ENCODE measurements at places on chromosomes 3 and 15.

DNA sequence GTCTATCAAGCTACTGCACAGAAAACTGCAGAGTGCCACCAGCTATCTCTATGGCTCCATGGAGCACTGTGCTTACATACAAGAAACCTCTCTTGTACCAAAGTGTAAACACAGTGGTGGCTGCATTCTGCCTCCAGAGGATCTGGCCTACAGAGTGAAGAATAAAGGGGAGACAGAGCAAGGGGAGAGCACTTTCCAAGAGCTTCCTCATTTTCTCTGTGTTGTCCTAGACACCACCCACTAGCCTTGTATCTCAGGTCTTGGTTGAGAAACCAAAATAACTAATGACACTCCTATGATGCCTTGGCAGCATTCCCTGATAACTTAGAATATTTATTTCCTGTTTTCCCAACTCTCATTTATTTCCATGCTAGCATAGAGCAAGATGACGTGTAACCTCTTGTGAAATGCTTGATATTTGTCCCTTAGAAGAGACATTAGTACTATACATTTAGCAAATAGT lies 56.9 kb upstream of the PHLDB2 start:
- no peak for DNase-seq

DNA sequence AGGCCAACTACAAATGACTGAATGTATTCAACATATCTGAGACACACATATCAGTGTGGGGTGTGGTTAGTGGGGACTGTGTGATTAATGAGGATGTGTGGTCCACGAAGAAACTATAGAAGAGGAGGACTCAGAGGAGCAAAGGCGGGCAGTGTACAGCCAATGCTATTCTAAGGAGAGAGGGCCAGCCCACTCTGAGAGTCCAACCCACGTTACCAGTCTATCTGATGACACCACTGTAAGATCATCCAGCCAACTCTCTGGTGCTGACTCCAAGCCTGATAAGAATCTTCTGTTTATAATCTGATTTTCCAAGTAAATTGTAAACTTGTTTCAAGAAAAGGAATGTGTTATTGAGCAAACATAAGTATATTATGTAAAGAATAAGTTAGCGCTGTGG lies 47.2 kb downstream of the MCF2L2 start:
- no peak for DNase-seq

GRCh38 chr3:63067999-63068645 lies 192.9 kb upstream of the CADPS start:
- DNase-seq = no peak

DNA sequence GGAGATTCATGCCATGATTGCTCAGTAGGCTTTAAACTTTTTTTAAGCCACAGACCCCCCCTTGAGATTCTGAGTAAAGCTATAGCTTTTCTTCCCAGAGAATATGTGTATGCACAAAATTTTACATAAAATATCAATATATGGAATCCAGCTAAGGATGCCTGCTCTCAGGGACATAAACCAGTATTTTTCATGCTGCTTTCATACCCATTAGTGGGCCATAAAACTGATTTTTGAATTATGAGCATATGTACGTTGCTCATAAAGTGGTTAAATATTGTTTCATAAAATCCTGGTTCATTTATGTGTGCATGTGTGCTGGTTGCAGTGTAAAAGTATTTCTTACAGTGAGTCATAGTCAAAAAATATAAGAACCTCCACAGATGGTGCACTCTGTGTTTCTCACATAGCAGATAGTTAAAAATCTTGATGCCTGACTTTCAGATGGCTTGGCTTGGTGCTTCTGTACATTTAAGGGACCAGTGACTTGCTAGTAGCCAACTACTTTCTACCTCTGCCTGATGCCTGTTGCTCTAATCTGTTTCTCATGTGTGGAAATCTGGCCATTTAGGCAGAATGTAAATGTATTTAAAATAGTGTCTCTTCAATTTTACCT lies 71.9 kb downstream of the ARHGEF26 start:
- no peak for DNase-seq

- DNase-seq = no peak
These were observed 694.7 kb downstream of the ZNF385D start for GRCh38 chr3:21056293-21056692.

GRCh38 chr15:65960586-65960985 lies 91.3 kb downstream of the RAB11A start:
- no peak for DNase-seq

DNA sequence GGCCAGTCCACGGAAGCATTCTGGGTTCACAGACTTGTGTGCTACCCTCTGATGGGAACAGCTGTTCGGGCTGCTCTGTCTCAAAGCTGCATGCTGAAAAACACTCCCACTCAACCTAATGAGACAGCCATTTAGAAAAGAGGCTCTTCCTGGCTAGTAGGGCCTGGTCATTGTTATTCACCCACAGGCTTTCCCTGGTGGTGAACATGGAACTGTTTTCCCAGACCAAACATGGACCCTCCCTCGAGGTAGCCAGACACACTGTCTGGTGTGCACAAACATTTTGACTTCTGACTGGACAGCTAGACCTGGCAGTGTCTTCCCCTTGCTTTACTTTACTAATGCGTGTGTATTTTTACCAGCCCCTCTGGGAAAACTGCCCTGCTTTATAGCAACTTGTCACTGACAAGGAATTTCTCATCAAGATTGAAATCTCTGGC lies 39.0 kb downstream of the MECOM start:
- DNase-seq = no peak

- DNase-seq = no peak
These were observed 29.1 kb upstream of the POLG start for GRCh38 chr15:89363770-89364169.

DNA sequence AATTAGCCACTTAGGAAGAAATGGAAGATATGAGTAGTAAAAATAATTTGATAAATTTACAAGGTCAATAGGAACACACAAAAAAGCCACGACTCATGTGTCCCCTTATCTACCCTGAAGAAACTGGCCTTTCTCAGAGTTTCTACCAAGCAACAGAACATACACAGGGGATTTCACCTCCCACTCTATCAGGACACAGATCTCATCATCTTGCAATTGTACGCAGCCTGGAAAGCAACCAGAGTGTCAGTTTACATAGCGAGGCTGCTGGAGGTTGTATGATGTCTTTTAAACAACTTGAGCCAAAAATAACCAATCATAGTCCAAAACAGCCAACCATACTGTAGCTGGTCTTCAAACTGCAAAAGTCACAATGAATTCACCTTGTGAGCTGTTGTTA lies 19.7 kb upstream of the LMOD3 start:
- DNase-seq = no peak

DNA sequence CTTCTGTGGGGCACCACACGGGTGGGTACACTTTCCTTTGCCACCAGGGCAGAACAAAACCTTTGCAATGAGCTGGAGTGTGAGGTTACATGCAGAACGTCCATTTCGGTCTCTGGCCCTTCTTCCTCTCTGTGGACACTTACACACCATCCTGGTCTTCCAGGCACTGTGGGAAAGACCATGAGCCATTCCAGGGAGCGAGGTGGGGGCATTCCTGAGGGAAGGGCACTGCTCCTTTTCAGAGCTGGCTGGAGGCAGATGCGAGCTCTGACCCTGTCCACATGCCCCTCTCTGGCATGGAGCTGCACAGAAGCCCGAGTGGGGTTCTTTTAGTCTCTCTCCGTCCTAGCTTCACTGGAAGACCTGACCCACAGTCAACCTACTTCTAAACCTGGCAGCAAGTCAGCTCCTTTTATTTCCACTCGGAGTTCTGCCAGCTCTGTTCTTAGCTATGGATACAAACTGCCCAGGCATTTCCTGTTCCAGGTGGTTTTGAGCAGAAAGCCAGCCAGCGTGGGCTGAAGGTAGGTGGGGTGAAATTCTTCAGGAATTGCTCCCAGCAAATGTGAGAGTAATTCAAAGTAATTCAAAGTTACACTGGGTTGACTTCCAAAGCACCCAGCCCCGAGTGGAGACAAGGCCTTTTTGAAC lies 281.4 kb downstream of the ADAMTS17 start:
- DNase-seq = no peak

GRCh38 chr3:169772897-169773816 lies at the start of gene MYNN:
Gene MYNN (plus strand): TSS chr3:169773396. CDS start chr3:169774296, 900 bp downstream.
- DNase-seq = no peak

DNA sequence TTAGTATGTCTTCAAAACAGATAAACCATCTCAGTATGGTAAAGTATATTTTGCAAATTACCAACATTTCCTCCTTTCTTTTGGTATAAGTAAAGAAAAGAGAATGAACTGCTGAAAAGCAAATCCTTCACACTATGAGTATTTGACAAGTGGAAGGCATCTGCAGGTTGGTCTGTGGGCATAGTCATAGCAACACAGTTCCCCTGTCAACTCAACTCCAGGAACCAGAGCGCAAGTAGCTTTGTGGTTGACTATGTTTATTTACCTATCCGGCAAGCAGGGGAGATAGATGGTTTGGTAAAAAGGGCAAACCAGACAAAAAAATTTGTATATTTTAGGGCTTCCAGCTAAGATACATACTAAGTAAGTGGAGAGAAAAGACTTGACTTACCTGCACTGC lies 88.3 kb upstream of the PPIB start:
- DNase-seq = no peak

- no peak for DNase-seq
These were observed 15.9 kb downstream of the HPS3 start for GRCh38 chr3:149145356-149145755.

GRCh38 chr15:54559405-54560069 lies 581.3 kb downstream of the UNC13C start:
- DNase-seq = no peak

DNA sequence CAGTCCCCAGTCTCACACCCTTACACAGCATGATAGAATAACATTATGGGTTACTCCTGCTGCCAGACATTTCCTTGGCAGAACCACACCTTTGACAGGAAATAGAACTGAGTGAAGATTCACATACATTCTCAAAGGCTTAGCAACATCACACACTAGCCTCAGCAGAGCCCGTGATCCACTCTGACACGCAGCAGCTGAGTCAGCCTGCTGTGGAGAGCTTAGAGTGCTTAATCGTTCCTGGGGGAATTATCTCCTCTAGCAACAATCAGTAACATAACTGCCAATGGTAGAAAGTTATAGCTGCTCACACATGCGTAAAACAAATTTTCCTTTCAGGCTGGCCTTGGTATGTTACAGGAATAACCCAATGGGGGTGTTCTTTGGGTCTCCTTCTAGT lies 382.1 kb downstream of the GAP43 start:
- DNase-seq = no peak

- DNase-seq = no peak
These were observed 11.2 kb upstream of the CPB1 start for GRCh38 chr3:148816427-148816826.

DNA sequence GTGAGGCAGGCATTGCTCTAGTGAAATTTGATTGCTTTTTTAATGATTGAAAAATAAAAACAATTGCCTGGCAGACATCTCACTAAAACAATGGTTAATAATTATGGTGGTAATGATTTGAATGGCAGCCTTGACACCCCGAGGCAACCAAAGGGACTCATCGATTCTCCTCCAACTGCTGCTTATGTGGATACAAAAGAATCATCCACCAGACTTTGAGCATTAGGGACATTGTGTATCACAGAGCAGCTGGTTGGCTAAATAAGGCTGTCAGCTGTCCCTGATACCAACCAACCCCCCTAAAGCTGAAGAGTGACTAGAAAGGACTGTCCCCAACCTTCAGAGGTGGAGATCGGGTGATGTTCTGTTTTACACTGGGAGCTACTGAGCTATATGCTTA lies 1.7 kb upstream of the CD47 start:
- no peak for DNase-seq

GRCh38 chr3:38690185-38690584 lies 40.7 kb upstream of the SCN5A start:
- no peak for DNase-seq

DNA sequence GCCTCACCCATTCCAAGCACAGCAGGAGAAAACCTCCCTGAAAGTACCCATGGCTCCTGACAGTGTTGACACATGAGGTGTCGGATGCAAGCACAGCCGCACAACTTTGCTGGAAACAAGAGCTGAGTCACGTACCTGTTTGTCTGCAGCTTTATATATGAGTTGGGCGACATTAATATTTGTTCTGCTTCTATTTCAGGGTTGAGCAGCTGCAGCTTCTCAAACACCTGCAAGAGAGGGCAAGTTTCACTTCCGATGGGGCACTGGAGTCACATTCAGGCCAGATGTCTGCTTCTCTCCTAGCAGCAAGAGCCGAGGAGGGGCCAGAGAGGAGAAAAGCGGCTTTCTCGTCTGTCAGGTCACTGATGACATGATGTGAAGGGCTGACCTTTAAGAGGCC lies 88.0 kb downstream of the NUP210 start:
- no peak for DNase-seq

DNA sequence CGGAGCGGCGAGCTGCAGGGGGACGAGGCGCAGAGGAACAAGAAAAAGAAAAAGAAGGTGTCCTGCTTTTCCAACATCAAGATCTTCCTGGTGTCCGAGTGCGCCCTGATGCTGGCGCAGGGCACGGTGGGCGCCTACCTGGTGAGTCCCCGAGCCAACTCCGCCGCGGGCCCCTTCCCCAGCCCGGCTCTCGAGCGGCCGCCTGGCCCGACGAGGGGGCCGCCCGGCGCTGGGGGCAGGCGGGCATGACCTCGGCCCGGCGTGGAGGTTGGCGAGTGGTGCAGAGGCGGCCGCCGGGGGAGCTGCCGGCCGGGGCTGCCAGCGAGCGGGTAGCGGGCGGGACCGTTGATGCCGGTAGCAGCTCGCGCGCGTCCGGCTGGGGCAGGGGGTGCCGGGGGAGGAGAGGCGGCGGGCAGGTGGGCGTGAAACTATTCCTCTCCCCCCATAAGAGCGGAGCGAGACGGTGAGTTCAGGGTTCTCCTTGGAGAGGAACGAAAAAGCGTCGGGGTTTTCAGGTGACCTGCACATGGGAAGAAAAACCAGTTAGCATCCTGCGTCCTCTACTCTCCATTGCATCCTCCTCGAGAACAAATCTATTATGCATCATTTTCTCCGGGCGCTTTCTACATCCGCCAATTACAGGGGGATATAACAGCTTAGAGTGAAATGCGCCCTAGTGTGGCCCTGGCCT lies 585 bp downstream of the SLCO3A1 start:
- no peak for DNase-seq

DNA sequence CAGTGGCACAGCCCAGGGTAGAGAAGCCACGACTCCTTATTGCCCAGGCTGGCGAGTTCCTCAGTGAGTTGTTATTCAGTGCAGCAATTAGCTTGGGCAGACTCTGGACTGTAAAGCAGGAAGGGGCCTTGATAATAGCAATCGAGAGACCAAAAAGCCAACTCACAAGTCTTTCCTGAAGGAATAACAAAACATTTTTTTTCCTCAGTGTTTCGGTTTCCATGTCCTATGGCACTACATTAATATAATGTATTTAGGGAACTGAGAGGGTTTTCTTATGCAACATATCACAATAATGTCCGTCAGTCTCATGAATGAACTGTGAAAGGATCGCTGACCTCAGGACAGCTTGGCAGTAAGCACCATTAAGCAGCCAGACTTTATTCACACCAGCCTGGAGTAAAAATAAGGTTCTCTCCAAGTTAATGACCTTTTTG lies 248.9 kb upstream of the TBL1XR1 start:
- no peak for DNase-seq

- no peak for DNase-seq
These were observed 1730.4 kb downstream of the SI start for GRCh38 chr3:163347944-163348343.
